Stimulated activated CD8-positive, alpha-beta memory T cell treated with anti-CD3 and anti-CD28 coated beads, Interleukin-4, amount 100 ng/mL, for 1 hour (primary cell): ENCODE measurements at places on chromosomes 12 and 14.
A peak's percentile ranks its signal among the peaks of the same experiment; 100 is the strongest.

- DNase-seq, result no peak
Observed at GRCh38 chr12:124242529-124243065, 52.3 kb upstream of the RFLNA start.

GRCh38 chr12:63006536-63006935 lies 71.6 kb upstream of the PPM1H start:
- DNase-seq, result no peak

DNA sequence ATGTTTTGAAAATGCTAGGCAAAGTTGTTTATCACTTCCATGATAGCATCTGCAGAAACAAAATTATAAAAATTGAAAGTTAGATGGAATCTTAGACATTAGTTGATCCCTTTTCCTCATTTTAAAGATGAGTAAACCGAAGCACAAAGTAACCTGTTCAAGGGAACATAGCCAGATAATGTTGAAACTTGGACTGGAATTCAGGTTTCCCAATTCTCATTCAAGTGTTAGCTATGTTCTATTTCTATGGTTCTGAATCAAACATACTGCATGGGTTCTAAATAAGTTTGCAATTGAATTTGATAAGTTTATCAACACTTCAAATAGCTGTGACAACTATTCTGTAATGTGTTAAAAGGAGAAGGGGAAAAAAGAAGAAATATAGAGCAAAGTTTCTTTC lies 122.4 kb upstream of the SOX5 start:
- no peak for DNase-seq

DNA sequence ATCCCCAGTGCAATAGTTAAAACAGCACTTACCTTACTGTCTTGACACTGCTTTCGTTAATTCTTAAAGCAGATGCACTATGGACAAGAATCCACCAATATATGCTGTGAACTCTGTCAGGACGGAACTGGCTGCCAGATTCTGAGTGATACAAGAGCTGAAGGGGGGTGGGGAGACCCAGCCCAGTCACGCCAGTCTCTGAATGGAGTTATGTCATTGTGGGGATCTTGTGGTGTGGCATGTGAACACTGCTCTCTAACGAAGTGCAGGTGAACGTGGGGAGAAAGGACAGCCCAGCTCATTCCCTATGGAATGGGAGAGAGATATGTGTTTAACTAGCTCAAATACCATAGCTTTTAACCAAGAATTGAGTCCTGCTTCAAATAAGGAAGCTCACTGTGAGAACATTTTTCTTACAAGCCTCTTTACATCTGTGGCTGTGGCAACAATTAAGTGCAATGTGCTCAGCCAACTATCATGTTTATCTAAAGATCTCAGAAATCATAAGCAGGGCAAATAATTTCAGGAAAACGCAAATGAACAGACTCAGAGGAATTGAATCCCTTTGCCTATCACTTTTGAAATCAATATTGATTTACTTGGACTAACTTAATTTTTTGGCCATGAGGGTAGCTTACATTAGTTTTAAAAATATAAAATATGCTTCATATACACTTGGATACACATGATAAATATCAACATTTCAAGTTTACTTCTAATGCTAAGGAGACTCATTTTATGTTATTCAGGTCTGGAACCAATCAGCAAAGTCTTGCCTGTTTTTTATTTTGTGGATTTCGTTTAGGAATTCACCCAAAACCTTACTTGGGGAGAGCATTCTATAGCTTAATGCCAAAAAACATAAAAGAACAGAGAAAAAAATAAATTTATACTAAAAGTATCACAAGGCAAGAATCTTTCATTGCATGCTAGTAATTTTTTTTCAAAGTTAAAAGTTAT lies at the start of gene LUM:
Gene LUM, minus strand, starts transcription at position 129 of the 960 bp plus-strand sequence. CDS start 2,515 bp downstream, outside the sequence.
- DNase-seq, result no peak

DNA sequence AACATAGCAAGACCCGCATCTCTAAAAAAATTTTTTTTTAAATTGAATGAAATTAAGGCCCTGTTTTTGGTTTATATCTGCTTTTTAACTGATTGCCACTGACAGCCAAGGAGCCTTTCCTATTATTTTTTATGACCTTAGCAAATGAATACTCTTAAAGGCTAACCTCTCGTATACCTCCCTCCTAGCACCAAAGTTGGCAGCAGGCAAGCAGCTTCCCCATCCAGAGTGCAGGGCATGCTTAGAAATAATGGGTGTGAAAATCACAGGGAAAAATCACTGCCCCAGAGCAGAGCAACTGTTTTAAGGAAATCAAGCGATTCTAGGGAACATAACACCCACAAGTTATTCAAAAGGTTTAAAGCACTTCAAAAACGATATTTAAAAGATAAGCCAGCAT lies 20.7 kb downstream of the HAL start:
- DNase-seq, result no peak

DNA sequence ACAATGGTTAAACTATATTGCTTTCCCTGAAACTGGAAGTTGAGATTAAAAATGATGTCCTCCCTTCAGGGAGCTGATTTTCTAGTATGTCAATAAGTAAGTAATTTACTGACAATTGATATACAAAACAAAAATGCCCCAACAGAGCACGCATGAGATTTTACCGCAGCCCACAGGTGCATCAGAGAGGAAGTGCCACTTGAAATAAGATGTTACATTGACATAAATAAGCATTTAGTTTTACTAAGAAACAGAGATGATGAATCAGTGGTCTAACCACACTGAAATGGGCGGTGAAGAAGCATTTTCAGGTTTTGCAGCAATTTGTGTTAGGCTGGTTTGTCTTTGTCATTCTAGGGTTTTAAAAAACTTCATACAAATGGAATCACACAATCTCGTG lies 8.8 kb upstream of the CLECL1 start:
- peak; percentile 49 for DNase-seq

DNA sequence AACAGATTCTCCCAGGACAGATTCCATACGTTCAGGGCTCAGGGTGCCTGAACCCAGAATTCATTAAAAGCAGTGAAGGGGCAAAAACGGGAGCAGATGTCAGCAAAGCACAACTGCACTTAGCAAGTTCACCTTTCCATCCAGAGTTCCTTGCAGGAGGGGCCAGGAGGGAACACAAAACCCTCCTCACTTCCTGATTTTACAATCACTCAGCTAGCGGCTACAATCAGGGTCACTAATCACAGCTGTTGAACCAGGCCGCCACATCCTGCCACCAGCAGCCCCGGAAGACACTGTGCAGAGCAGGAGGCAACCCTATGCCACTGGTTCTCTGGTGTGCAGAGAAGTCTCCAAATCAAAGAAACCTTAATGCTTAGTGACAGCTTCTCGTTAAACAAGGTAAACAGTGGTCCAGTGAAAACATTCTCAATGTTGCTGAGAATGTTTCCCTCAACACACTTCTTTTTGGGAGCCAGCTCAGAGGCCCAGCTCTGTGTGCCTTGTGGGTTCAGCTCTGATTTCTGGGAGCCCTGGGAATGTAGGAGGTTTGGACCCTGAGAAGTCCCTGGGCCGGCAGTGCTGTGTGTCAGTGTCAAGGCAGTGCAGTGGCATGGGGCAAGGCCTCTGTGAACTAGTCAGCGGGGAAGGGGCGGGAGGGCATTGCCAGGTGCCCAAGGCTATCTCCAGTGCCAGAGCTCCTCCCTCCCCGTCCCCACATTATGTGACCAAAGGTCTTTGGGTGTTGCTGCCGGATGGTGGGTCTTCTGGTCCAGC lies 54.5 kb downstream of the VCPKMT start:
- no peak for DNase-seq

GRCh38 chr12:54024127-54024526 lies 4.1 kb upstream of the HOXC6 start:
- no peak for DNase-seq

DNA sequence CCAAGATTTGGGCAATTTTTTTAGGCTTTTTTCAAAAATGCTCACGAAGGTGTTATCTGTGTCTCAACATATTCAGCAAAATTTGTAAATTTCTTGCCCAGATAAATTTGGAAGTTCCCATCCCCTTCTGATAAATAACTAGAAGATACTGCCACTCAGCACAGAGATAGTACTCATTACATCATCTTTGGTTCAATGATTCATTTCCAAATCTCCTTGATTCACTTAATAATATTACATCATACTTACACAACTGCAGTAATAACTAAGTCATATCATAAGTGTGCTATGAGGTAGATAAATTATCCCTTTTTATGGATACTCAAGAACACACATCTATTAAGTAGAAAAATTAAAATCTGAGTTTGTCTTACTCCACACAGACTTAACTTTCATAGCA lies 89.4 kb downstream of the RPAP3 start:
- DNase-seq, result no peak

GRCh38 chr14:99459481-99460100 lies 21.1 kb downstream of the SETD3 start:
- no peak for DNase-seq

- DNase-seq, result no peak
Observed at GRCh38 chr12:79378496-79378895, 312.3 kb downstream of the PAWR start.

- no peak for DNase-seq
Observed at GRCh38 chr12:109764123-109764522, 50.5 kb downstream of the FAM222A start.

GRCh38 chr12:34204830-34205285 lies 182.6 kb downstream of the ALG10 start:
- DNase-seq, result no peak

- no peak for DNase-seq
Observed at GRCh38 chr14:36208690-36209278, 32.3 kb upstream of the PTCSC3 start.

DNA sequence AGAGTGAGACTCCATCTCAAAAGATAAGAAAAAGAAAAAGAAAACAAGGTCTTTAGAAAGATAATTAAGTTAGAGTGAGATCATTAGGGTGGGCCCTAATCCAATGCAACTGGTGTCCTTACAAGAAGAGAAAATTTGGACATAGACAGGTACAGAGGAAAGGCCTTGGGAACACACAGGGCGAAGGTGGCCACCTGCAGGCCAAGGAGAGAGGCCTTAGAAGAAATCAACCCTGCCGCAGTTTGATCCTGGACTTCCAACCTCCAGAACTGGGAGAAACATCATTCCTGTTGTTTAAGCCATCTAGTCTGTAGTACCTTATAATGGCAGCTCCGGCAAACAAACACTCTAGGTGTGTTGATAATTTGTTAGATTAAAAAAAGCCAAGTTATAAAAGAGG lies 491.9 kb downstream of the MED13L start:
- no peak for DNase-seq

DNA sequence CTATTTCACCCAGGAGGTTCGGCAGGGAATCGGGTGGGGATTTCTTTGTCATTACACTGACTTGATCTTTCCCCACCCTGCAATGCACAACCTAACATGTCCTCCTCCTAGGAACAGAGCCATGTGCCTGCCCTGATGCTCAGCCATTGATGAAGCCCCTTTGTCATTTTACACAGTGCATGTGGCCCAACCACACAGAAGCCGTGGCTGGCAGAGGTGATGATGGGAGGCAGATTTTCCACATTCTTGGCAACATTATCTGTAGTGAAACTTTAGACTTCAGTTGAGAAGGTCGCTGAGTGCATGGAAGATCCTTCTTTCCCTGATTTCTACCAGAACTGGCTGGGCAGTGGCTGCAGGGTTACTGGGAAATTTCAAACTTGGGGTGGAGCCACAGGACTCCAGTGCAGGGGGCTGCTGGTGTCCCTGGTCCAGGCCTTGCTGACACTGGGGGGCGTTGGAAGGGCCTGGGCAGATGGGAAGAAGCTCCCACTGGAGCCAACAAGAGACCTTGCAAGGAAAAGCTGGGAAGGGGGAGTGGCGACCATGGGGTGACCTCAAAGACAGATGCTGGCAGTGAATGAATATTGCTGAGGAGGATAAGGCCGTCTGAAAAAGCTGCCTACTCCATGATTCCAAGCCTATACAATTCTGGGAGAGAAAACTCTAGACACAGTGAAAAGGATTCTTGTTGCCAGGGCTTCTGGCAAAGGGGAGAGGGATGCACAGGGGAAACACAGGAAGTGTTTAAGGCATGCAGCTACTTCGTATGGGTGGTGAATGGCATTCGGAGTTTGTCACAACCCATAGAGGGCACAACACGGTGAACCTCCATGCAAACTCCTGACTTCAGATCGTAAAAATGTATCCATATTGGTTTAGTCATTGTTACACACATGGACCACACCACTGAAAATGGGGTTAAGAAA lies 41.8 kb upstream of the P2RX7 start:
- DNase-seq, result no peak

GRCh38 chr12:98345308-98345876 lies 170.0 kb upstream of the TMPO start:
- no peak for DNase-seq

DNA sequence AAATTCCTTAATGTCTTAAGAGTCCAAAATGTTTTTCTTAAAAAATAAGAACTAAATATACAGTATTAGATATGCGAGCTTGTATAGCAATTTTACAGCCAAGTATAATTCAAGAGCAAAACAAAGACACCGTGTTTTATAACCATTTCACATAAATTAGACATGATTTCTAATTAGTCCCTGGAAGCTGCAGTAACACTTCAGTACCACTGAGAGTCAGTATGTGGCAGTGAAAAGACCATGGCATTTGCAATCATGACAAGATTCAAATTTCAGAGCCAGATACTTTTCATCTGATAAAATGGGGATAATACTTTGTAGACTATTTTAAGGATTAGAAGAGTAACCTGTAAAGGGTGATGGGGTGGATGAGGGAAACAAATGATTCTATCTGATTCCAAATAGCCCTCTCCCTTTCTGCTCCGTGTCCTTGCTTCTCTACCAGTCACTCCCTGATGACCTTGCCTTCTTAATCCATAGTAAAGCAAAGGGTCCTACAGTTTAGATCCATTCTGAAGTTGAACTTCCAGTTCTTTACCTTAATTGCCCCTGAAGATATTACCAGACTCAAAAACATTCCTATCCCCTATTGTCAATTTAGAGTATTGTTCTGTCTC lies 145.4 kb upstream of the ABCD2 start:
- DNase-seq, result no peak

GRCh38 chr12:97167598-97167997 lies 260.5 kb downstream of the NEDD1 start:
- DNase-seq, result no peak

DNA sequence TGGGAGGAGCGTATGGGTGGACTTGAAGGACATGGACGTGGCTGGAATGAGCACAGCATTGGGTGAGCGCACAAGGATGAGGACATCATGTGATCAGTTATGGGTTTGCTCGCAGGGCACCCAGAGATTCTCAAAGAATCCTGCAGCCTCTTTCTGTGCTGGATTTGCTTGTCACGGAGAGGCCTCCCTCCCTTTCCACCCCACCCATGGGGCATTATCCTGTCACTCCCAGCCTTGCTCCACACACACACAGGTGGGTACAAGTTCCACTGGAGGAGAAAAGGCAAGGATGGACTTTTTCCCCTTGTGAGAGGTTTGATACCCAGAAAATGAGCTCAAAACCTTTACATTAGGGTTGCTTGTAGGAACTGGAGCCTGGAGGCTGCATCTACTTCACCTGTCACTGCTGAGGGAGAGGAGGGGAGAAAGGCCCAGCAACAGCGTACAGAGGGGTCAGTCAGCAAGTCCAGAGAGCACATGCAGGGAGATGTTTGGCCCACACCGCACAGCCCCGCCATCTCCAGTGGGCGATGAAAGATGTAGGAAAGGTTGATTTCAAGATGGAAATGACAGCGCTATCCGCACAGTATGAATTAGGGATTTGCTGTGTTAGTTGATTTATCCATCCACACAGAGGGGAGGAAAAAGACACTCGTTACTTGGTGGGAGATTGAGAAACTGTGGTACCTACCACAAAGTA lies 112.7 kb downstream of the GCH1 start:
- DNase-seq, result no peak
